Right atrium auricular region (tissue), 2 donors: ENCODE measurements at places on chromosomes 13 and 19. TPM values are rescaled to one million over a fixed set of nuclear protein-coding genes. Genes with fewer than 3 reads are reported as not detected.
A peak's percentile ranks its signal among the peaks of the same experiment; 100 is the strongest.

The PPP2R1A gene
- 322 TPM for total RNA-seq

The ICAM1 gene
- total RNA-seq, result 24.4 TPM

The LGI4 gene
- total RNA-seq, result 42.5 TPM

The ZNF682 gene
- total RNA-seq, result 1.4 TPM

The CCDC194 gene
- not detected for total RNA-seq

The ZNF575 gene
- not detected for total RNA-seq

The LACC1 gene
- total RNA-seq, result 4.7 TPM

The PLK5 gene
- not detected for total RNA-seq

The FLT1 gene
- 40.0 TPM for total RNA-seq

The PSG4 gene
- not detected for total RNA-seq

The P2RY11 gene
- 0.30 TPM for total RNA-seq

The GPC6 gene
- total RNA-seq, result 3.8 TPM

The CA11 gene
- total RNA-seq, result 13.3 TPM

The ANGPTL4 gene
- total RNA-seq, result 69.1 TPM

The APOC4 gene
- not detected for total RNA-seq

The RCBTB2 gene
- 13.4 TPM for total RNA-seq

The PABPC3 gene
- not detected for total RNA-seq

DNA sequence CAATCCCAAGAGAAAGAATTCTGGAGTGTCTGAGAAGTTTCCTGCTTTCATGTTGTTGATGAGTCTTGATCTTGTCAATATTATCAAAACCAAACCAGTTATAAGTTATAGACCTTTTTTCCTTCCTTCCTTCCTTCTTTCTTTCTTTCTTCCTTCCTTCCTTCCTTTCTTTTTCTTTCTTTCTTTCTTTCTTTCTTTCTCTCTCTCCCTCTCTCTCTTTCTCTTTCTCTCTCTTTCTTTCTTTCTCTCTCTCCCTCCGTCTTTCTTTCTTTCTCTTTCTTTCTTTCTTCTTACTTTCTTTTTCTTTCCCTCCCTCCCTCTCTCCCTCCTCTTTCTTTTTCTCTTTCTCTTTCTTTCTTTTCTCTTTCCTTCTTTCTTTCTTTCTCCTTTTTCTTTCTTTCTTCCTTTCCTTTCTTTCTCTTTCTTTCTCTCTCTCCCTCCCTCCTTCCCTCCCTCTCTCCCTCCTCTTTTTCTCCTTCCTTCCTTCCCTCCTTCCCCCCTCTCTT lies at the start of gene OR7G3:
TSS of gene OR7G3 (minus strand) at position 51 of the 506 bp plus-strand sequence. CDS start at position 51, 0 bp downstream.
- H3K27me3 ChIP-seq, result no peaks in the 10 kb centered on the region
- no peak within 1 kb of the TSS for H3K27ac ChIP-seq
- no peaks in the 10 kb centered on the region for H3K4me1 ChIP-seq
- no peak within 1 kb of the TSS for H3K4me3 ChIP-seq

DNA sequence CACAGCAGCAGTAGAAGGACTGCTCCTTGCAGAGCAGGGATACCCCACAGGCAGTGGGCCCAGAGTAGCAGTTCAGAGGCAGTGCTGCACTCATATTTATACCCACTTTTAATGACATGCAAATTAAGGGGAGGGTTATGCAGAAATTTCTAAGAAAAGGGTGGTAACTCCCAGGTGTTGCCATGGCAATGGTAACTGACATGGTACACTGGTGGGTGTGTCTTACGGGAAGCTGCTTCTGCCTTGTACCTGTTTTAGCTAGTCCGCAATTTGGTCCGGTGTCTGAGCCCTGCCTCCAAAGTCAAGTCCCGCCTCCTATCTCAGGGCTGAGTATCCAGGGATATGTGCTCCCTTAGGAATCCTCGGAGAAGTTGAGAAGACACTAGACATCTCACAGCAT lies 79.2 kb upstream of the UQCRFS1 start:
- no peak for DNase-seq
- H3K27ac ChIP-seq, result no peak overlapping the region

DNA sequence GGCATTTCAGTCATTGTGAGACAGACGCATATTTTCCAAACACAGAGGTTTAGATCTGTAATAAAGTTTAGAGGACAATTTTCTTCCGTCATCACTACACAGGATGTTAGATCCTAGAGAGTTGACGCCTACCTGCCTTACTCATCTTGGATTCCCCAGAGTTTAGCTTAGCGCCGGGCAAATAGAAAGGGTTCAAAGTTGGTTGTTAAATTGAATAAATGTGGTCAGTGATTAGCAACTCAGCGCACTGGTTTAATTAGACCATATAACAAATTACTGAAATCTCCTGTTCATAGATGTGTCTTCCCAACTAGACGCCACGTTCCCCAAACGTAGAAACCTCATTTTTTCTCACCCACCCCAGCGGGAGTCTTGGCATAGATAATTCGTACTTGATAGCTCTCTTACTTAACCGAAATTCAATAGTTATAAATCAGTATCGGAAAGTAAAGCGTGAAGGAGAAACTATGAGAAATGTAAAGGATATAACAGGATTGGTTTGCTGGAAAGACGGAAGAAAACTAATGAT lies 726 bp upstream of the UFM1 start:
- peak overlapping the region; percentile 94 for H3K27ac ChIP-seq
- no peaks in the 10 kb centered on the region for H3K4me1 ChIP-seq
- no peak for DNase-seq
- H3K36me3 ChIP-seq, result no peaks in the 10 kb centered on the region
- H3K4me3 ChIP-seq, result peak overlapping the region; percentile 81

GRCh38 chr19:31491242-31491641 lies 142.0 kb upstream of the TSHZ3 start:
- H3K4me3 ChIP-seq, result no peak overlapping the region
- H3K4me1 ChIP-seq, result no peaks in the 10 kb centered on the region
- no peaks in the 10 kb centered on the region for H3K36me3 ChIP-seq
- no peaks in the 10 kb centered on the region for H3K27me3 ChIP-seq

- no peaks in the 10 kb centered on the region for H3K27me3 ChIP-seq
- no peak for DNase-seq
- H3K36me3 ChIP-seq, result no peaks in the 10 kb centered on the region
- H3K27ac ChIP-seq, result no peak overlapping the region
Measured at GRCh38 chr13:88651531-88651930, 980.4 kb downstream of the SLITRK5 start.

DNA sequence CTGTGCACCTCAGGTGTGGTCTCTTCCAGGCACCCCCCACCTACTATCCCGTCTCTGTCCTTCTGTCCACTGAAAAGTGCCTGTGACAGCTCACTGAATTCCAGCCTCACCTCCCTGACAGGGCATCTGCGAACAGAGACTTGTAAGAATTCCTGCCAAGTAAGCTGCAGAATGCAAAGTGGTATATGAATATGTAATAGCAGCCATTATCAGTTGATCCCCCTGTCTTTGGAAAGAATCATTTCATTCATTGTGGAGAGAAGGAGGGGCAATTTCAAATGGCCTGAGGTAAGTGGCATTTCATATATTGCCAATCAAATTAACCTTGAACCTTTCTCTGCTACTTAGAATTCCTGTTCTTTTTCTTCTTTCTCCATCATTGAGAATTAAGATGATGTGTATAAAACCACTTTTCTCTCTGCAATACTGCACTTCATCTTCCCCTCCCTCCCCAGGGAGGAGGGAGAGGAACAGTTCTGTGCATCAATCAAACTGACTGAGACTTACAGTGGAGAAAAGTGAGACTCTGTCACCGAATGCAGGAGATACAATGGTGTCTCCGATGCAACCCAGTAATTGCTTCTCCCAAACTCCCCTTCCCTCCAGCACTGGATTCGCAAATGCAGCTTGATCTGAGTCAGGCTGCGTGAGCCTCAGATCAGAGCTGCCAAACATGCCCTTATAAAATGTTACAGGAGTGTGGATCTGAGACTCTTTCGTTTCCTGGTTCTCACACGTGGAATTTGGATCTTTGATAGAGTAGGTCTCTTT lies 91.7 kb downstream of the SLC10A2 start:
- H3K36me3 ChIP-seq, result no peaks in the 10 kb centered on the region
- H3K27me3 ChIP-seq, result no peaks in the 10 kb centered on the region
- DNase-seq, result no peak
- no peaks in the 10 kb centered on the region for H3K4me1 ChIP-seq
- no peak overlapping the region for H3K27ac ChIP-seq

- no peak for DNase-seq
- H3K27me3 ChIP-seq, result peaks cover 40% of the 10 kb centered on the region
- no peak overlapping the region for H3K4me3 ChIP-seq
- H3K36me3 ChIP-seq, result no peaks in the 10 kb centered on the region
Measured at GRCh38 chr13:94702181-94703041, 9.9 kb downstream of the SOX21 start.

DNA sequence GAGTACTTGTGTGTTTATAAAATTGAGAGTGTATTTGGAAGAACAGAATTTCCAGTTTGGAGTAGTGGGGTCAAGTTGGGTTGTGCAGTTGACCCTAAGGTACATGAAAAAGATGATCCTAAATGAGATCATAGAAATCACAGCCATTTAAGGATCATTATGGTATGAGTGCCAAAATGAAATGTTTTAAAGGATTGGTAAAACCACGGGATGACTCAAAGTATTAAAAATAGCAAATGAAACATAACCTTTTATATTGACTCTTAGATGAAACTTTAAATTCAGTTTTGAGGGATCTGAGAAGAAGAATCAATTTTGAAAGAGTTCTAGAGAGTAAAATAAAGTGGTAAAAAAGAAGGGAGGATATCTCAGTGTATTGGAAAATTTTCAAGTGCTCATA lies 773.8 kb downstream of the GPC5 start:
- no peak overlapping the region for H3K27ac ChIP-seq
- DNase-seq, result no peak
- no peaks in the 10 kb centered on the region for H3K4me1 ChIP-seq

GRCh38 chr13:87678372-87678752 lies 7.2 kb downstream of the SLITRK5 start:
- DNase-seq, result no peak
- no peak overlapping the region for H3K27ac ChIP-seq
- no peaks in the 10 kb centered on the region for H3K36me3 ChIP-seq
- peak overlapping the region; percentile 21 for H3K4me3 ChIP-seq
- peaks cover 15% of the 10 kb centered on the region for H3K27me3 ChIP-seq
- H3K4me1 ChIP-seq, result peaks cover 17% of the 10 kb centered on the region

GRCh38 chr13:37023871-37024270 lies 23.3 kb downstream of the EXOSC8 start:
- H3K4me3 ChIP-seq, result no peak overlapping the region
- no peaks in the 10 kb centered on the region for H3K27me3 ChIP-seq
- no peaks in the 10 kb centered on the region for H3K4me1 ChIP-seq
- DNase-seq, result no peak

GRCh38 chr19:29858000-29858596 lies 46.3 kb downstream of the CCNE1 start:
- H3K4me3 ChIP-seq, result no peak overlapping the region
- no peak overlapping the region for H3K27ac ChIP-seq
- H3K36me3 ChIP-seq, result no peaks in the 10 kb centered on the region
- no peaks in the 10 kb centered on the region for H3K4me1 ChIP-seq
- no peak for DNase-seq
- no peaks in the 10 kb centered on the region for H3K27me3 ChIP-seq

GRCh38 chr19:34490141-34490766 lies 8.7 kb downstream of the WTIP start:
- H3K27ac ChIP-seq, result no peak overlapping the region
- no peaks in the 10 kb centered on the region for H3K27me3 ChIP-seq
- H3K4me1 ChIP-seq, result no peaks in the 10 kb centered on the region
- no peak for DNase-seq
- no peak overlapping the region for H3K4me3 ChIP-seq
- peaks cover 51% of the 10 kb centered on the region for H3K36me3 ChIP-seq

GRCh38 chr13:114054264-114054663 lies 78.2 kb downstream of the RASA3 start:
- H3K4me3 ChIP-seq, result no peak overlapping the region
- H3K27ac ChIP-seq, result no peak overlapping the region
- H3K27me3 ChIP-seq, result no peaks in the 10 kb centered on the region
- H3K4me1 ChIP-seq, result no peaks in the 10 kb centered on the region
- peaks cover 7% of the 10 kb centered on the region for H3K36me3 ChIP-seq
